Gastrocnemius medialis (tissue), 4 donors: ENCODE measurements at places on chromosomes 3 and 15. TPM values are rescaled to one million over a fixed set of nuclear protein-coding genes. Genes with fewer than 3 reads are reported as not detected.

CLRN1 gene
- total RNA-seq: not detected

SPSB4 gene
- total RNA-seq: 0.81 TPM

HDGFL3 gene
- total RNA-seq: 2.7 TPM

GUCA1C gene
- not detected for total RNA-seq

LDHAL6B gene
- total RNA-seq: not detected

BCL6 gene
- 363 TPM for total RNA-seq

CLDN18 gene
- not detected for total RNA-seq

PHLDB2 gene
- 7.2 TPM for total RNA-seq

UBE3A gene
- 107 TPM for total RNA-seq
